ENCODE measurements at places on chromosomes 1 and 21. TPM values are rescaled to one million over a fixed set of nuclear protein-coding genes. Genes with fewer than 3 reads are reported as not detected.

NTRK1 gene
- total RNA-seq, result 0.18 TPM

TARBP1 gene
- 11.1 TPM for total RNA-seq

AQP10 gene
- total RNA-seq, result not detected

CSF3R gene
- total RNA-seq, result not detected

FAAP20 gene
- total RNA-seq, result 65.1 TPM

SUSD4 gene
- 0.48 TPM for total RNA-seq

KCNE2 gene
- total RNA-seq, result not detected

PDZK1IP1 gene
- total RNA-seq, result 7.6 TPM

CERS2 gene
- total RNA-seq, result 246 TPM

SLAMF8 gene
- 0.22 TPM for total RNA-seq

GUCA2B gene
- total RNA-seq, result not detected

CASQ2 gene
- not detected for total RNA-seq

AMY2A gene
- total RNA-seq, result not detected

FAM163A gene
- not detected for total RNA-seq

DENND2C gene
- 0.50 TPM for total RNA-seq

HAO2 gene
- total RNA-seq, result not detected

ZBTB21 gene
- 6.4 TPM for total RNA-seq

THEMIS2 gene
- 0.79 TPM for total RNA-seq

HTR1D gene
- total RNA-seq, result 14.8 TPM

HENMT1 gene
- total RNA-seq, result 5.3 TPM

CAP1 gene
- total RNA-seq, result 279 TPM

CENPL gene
- 12.8 TPM for total RNA-seq

PKLR gene
- total RNA-seq, result 0.04 TPM

NLRP3 gene
- total RNA-seq, result not detected

SLC6A17 gene
- 4.1 TPM for total RNA-seq

PLPPR5 gene
- total RNA-seq, result not detected

SYCP1 gene
- not detected for total RNA-seq

U2AF1 gene
- total RNA-seq, result 60.9 TPM

ATP6V0B gene
- total RNA-seq, result 147 TPM

MYCL gene
- 1.4 TPM for total RNA-seq

SLC44A3 gene
- total RNA-seq, result 2.4 TPM

TGFBR3 gene
- total RNA-seq, result 4.9 TPM

ZNF697 gene
- total RNA-seq, result 1.5 TPM

SLC9A1 gene
- 15.4 TPM for total RNA-seq

SLC1A7 gene
- total RNA-seq, result not detected

LCE6A gene
- not detected for total RNA-seq

FAM151A gene
- 0.32 TPM for total RNA-seq

EDARADD gene
- total RNA-seq, result 3.4 TPM

KRTAP12-2 gene
- total RNA-seq, result not detected

GRIK3 gene
- not detected for total RNA-seq

IGSF21 gene
- not detected for total RNA-seq

FCRL3 gene
- not detected for total RNA-seq

LGALS8 gene
- total RNA-seq, result 31.8 TPM

TSACC gene
- total RNA-seq, result 1.9 TPM

RHCE gene
- 0.07 TPM for total RNA-seq

RIT1 gene
- 20.4 TPM for total RNA-seq

BSND gene
- total RNA-seq, result not detected

OR6N1 gene
- total RNA-seq, result not detected

GSTM1 gene
- not detected for total RNA-seq

SHE gene
- 0.10 TPM for total RNA-seq

TRABD2B gene
- total RNA-seq, result 2.8 TPM

ANGPTL3 gene
- total RNA-seq, result not detected

LCE3D gene
- total RNA-seq, result 2.3 TPM

NEK2 gene
- total RNA-seq, result 44.5 TPM

SLC45A3 gene
- 5.0 TPM for total RNA-seq

All from A549 treated with Mapracorat at 1 μM for 4 hours (cell line).